Skin of body (tissue), 3 donors: ENCODE measurements at places on chromosomes 6 and 20. TPM values are rescaled to one million over a fixed set of nuclear protein-coding genes. Genes with fewer than 3 reads are reported as not detected.

The CASP8AP2 gene
- 18.8 TPM for total RNA-seq

GRCh38 chr6:107198631-107199416, 83.5 kb upstream of the BEND3 start:
- DNase-seq: no peak

The FAM217A gene
- total RNA-seq: not detected

The NFATC2 gene
- 6.0 TPM for total RNA-seq

The LZTS3 gene
- total RNA-seq: 2.7 TPM

DNA sequence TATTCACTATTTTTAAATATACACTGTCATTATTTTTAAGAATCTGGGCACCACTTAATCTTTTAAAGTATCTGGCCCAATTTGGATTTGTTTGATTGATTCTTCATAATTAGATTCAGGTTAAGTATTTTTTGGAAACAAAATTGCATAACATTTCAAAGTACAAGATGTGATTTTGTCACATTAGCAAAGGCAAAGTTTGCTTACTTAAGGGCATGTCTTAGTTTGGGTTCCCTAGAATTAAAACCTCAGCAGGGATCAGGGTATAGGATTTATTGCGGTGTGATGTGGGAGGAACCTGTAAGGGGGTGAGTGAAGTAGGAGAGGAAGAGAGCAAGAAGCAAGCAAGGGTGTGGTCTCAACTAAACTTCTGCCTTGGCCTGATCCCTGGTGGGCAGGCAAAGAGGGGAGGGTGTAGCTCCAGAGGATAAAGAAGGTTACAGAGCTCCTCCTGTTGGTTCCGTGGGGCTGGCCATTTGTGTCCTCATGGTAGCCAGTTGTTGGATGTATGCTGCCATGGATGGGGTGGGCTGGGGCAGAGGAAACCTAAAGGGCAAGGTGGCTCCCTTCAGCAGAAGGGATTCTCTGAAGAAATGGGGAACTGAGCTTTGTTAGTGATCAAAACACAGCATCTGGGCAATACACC, 668.7 kb upstream of the SLC35B3 start:
- DNase-seq: no peak

GRCh38 chr6:154621686-154622085, 111.2 kb upstream of the CNKSR3 start:
- DNase-seq: peak; percentile 71

The GNRH2 gene
- total RNA-seq: not detected

DNA sequence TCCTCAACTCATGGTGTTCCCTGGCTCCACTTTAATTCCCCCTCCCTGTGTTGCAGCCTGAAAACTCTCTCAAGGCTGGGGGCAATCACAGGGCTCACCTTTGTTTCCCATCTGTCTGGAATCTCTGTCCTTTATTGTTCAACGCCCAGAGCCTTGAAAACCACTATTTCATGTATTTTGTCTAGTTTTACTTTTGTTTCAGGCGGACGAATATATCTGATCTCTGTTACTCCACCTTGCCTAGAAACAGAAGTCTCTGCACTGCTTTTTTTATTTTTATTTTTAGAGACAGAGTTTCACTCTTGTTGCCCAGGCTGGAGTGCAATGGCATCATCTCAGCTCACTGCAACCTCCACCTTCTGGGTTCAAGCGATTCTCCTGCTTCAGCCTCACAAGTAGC, 27.6 kb downstream of the PLAGL2 start:
- no peak for DNase-seq

DNA sequence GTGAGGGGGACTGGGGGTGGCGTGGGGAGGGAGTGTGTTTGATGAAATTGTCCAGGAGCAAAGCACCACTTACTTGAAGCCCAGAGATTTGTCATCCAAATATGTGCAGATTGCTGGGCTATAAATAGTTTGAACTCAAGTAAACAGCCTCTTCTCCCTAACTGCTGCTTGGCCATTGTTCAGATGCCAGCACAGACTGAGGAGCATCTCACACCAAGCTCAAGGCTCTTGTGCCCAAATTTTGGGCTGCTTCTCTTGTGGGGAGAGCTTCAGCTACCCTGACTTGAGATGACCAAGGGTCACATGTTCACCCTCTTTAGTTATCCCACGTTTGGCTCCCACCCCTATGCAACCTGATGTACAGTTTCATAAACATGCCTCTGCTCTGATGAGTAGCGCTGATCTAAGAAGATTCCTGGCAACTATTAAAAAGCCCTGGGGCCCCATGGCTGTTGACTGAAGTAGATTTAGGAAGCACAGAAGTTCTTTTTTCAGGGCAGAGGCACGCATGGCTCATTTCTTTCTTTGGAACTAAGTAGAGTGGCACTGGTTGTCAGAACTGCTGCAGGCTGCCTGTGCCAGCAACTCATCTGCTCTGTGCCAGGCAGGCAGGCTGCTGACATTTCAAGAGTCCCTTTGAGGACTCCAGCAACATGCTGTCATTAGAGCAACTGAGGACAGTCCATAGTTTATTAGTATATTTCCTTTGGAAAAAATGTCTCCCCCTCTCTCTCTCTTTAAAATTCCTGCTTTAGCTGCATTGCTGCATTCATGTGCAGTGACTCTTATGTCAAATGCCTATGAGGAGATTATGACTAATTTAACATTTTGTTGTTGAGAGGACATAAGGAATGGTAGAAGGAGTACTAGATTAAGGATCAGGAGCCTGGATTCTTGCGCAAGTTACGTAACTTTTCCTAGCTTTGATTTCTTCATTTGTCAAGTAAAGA, 9.6 kb upstream of the PKIG start:
- peak; percentile 85 for DNase-seq
